ENCODE measurements at places on chromosomes 4 and X. TPM values are rescaled to one million over a fixed set of nuclear protein-coding genes. Genes with fewer than 3 reads are reported as not detected.

- DNase-seq: no peak
- H3K36me3 ChIP-seq: no peaks in the 10 kb centered on the region
- no peaks in the 10 kb centered on the region for H3K27me3 ChIP-seq
- H3K27ac ChIP-seq: no peak overlapping the region
- no peak overlapping the region for H3K4me3 ChIP-seq
Observed at GRCh38 chr4:4693258-4693657, 151.4 kb upstream of the STX18 start.

CT83 gene
- polyA plus RNA-seq: not detected

DNA sequence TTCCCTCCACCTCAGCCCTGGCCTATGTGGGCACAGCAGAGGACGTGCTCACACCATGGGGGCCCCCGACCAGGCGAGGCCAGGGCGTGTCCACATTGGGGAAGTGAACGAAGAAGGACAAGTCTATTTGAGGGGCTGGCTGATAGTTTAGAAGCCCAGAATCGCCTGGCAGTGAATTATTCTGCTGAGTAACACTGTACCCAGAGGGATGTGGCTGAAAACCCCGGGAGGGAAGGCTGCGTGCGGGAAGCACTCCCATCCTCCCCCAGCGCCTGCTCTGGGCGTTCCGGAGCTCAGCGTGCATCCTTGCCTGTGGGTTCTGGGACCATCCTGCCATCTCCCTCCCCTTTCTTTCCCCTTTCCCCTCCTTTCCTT lies 66.6 kb downstream of the TRMT44 start:
- H3K36me3 ChIP-seq: no peaks in the 10 kb centered on the region
- peaks cover 3% of the 10 kb centered on the region for H3K4me1 ChIP-seq
- H3K4me3 ChIP-seq: no peak overlapping the region
- peak overlapping the region; percentile 83 for H3K27ac ChIP-seq
- H3K27me3 ChIP-seq: no peaks in the 10 kb centered on the region

DNA sequence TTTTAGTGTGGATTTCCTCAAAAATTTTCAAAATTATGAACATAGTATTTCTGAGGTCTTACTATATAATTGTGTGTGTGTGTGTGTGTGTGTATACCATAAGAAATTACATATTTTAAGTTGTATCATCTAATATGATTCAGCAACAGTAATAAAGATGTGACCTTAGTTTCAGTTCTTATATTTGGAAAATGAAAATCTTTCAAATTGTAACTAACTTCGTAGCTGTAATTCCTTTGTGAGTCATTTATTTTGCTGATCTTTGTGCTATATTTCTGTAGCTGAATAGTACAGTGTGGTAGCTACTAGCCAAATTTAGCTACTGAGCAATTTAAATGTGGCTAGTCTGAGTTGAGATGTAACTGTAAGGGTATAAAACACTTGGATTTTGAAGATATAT lies 116.4 kb downstream of the RAP1GDS1 start:
- H3K27ac ChIP-seq: no peak overlapping the region
- no peak overlapping the region for H3K4me3 ChIP-seq
- no peak for DNase-seq

SERTM2 gene
- 0.11 TPM for polyA plus RNA-seq
